HT1080 (cell line): ENCODE measurements at places on chromosomes 4 and X.
A peak's percentile ranks its signal among the peaks of the same experiment; 100 is the strongest.

DNA sequence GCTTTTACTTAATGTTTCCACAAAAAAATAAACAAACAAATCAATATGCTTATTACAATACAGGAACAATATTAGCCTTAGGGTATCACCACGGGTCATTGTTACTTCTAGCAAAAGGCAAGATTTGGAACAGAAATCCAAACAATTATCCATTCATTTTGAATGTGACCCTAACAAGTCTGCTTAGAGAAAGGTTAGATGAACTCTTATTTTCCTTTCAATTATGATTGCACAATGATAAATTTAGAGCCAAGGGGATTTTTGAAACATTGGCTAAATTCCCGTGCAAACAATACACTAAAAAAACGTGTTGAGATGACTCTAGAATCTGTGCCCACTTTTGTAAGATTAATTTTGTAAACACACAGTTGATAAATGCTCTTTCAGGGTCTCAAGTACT, 474.7 kb downstream of the PCDH7 start:
- DNase-seq = no peak

GRCh38 chr4:8101213-8102075, 57.2 kb downstream of the ABLIM2 start:
- DNase-seq = peak; percentile 31

- no peak for DNase-seq
Observed at GRCh38 chrX:9282325-9282724, 182.5 kb upstream of the TBL1X start.

GRCh38 chr4:147842573-147842972, 110.7 kb downstream of the ARHGAP10 start:
- DNase-seq = peak; percentile 87

DNA sequence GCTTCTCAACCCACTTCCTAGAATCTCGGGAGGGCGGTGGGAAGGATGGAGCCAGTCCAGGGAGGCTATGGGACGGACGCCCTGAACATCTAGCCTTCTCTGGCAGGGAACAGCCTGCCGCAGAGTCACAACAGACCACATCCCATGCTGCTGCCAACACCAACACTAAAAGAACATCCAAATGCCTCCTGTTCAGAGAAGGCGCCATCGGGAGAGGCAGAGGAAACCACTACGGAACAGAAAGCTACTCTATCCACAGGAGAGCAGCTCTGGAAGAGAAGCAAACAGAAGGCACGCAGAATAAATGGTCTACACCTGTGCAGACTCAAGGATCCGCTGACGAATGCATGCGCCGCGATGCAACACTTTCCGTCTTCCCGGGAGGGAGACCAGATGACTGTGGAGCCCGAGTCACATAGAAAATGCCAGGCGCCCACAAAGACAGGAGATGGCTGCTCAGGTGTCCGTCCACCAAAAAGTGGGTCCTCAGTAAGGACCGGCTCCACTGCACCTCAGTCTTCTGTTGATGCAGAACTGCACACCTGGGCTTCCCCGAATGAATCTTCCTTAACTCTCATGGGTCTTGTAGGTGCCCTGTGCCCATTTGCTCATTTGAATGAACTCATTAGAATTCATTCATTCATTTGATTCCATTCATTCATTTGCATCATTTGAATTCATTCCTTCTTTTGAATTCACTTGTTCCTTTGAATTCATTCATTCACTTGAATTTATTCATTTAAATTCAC, 217.5 kb downstream of the DHRSX start:
- DNase-seq = peak; percentile 32

- no peak for DNase-seq
Observed at GRCh38 chr4:48255072-48255958, 14.3 kb downstream of the TEC start.

GRCh38 chr4:153393397-153393796, 48.9 kb downstream of the MND1 start:
- peak; percentile 74 for DNase-seq

- no peak for DNase-seq
Observed at GRCh38 chrX:101693476-101693875, 33.8 kb upstream of the ARMCX2 start.

GRCh38 chr4:160880180-160880579, 1283.6 kb downstream of the FSTL5 start:
- DNase-seq = no peak

GRCh38 chr4:180665994-180666824, 1577.0 kb upstream of the TENM3 start:
- peak; percentile 32 for DNase-seq

DNA sequence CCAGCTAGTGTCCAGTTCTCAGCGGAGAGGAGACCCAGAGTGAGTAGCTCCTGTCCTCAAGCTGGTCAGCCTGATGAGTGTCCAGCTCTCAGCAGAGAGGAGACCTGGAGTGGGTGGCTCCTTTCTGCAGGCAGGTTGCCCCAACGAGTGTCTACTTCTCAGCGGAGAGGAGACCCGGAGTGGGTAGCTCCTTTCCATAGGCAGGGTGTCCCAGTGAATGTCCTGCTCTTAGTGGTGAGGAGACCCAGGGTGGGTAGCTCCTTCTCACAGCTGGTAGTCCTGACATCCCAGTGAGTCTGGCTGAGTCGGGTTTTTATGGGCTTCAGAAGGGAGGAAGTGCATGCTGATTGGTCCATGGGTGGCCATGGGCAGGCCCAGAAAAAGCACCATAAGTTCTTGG, 55.7 kb upstream of the NUDT6 start:
- no peak for DNase-seq

GRCh38 chr4:153528705-153529485, 62.7 kb downstream of the TMEM131L start:
- no peak for DNase-seq
